ENCODE measurements at places on chromosomes 3 and 15. TPM values are rescaled to one million over a fixed set of nuclear protein-coding genes. Genes with fewer than 3 reads are reported as not detected.

OR5H6 gene
- not detected for total RNA-seq

- no peak for DNase-seq
Observed at GRCh38 chr3:138381950-138382715, 33.8 kb downstream of the MRAS start.

DNA sequence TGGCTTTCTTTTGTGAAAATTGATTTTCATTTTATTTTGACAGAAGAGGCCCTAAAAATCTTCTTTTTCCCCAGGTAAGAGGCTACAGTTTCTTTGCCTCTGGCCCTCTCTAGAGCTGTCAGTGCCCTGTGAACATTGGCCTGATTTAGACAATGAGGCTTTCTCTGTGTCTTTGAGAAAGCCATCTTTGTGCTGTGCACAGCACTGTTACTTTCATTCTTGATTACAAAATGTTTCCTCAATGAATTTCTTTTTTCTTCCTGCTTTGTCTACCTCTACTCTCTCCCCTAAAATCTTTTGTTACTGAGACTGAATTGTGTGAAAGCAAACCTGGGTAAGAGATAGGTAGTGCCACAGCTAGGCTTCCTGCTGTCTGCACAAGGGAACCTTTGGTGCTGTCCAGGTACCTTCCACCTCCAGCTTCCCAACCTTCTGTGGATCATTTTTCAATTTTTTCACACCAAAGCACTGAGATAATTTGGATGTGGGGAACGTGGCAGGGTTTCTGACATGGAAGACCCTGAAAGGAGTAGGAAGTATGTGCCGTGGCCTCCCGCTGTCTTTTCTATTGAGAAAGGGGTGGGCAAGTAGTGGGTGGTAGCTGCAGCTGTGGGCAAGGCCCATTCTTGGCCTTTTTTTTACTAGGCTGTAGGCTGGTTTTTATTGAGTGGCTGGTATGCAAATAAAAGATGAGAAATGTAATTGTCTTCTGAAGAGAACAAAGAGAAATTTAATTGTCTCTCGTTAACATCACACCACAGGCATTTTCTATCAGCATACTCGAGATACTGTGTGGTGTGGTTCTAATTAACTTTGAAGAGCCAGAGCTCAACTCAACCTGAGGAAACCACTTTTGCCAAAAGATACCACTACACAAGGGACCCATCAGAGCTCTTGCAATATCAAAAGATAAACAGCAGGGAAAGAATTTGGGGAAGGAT lies 21.0 kb downstream of the RAB8B start:
- no peak for DNase-seq

- no peak for DNase-seq
Observed at GRCh38 chr3:186213946-186214345, 105.1 kb upstream of the ETV5 start.

- no peak for DNase-seq
Observed at GRCh38 chr15:63288778-63289378, 11.5 kb downstream of the APH1B start.

- DNase-seq: no peak
Observed at GRCh38 chr15:78234515-78235040, at the start of gene ACSBG1. Gene ACSBG1 (minus strand): TSS chr15:78234565. CDS start chr15:78234501, 64 bp downstream.

- DNase-seq: no peak
Observed at GRCh38 chr3:67463656-67464055, 190.8 kb downstream of the SUCLG2 start.

- no peak for DNase-seq
Observed at GRCh38 chr3:14252321-14253021, 73.9 kb downstream of the LSM3 start.

- no peak for DNase-seq
Observed at GRCh38 chr3:173268781-173269180, 127.7 kb upstream of the SPATA16 start.

- no peak for DNase-seq
Observed at GRCh38 chr3:34396288-34396687, 597.9 kb downstream of the PDCD6IP start.

- no peak for DNase-seq
Observed at GRCh38 chr15:99454107-99454809, 111.5 kb upstream of the MEF2A start.

- DNase-seq: no peak
Observed at GRCh38 chr3:107344722-107345121, 32.5 kb upstream of the CCDC54 start.

Data from chondrocyte (in vitro differentiated cells).